GM23338 (cell line): ENCODE measurements at places on chromosomes 7 and 10.
A peak's percentile ranks its signal among the peaks of the same experiment; 100 is the strongest.

- DNase-seq = no peak
These were observed 103.0 kb downstream of the RBM20 start for GRCh38 chr10:110746969-110747608.

DNA sequence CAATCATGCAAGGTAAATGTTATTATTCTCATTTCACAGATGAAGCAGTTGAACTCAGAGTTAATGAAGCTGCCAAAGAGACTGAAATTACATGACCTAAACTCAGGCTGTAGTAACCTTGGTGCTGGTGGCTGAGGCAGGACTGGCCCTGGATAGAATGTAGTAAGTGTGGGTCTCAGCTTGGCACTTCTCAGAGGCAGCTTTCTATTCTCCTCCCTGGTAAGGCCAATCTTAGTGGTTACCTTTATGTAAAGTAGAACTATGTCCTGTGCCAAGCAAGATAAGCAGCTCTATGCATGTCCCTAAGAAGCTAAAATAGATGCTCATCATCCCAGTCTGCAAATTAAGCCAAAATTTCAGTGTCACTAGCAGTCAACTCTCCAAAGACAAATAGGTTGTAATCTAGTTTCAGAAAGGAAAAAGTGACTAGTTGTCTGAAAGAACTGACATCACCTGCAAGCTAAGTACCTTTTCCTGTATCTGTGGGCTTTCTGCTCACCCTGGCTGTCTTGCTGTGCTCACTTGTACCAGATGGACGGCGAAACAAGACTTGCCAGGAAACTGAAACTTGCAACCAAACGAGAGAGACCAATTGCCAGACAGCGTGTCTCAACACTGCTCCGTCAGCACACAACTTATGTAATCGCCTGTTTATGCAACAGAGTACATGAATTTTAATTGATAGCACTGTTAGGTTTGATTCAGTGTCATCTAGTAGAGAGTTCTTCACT is 43.7 kb downstream of the CH25H start:
- DNase-seq = no peak

GRCh38 chr10:6833458-6834011 is 253.5 kb upstream of the PRKCQ start:
- DNase-seq = no peak

GRCh38 chr10:90378524-90379076 is 479.2 kb downstream of the HTR7 start:
- no peak for DNase-seq

- no peak for DNase-seq
These were observed 137.2 kb downstream of the PHTF2 start for GRCh38 chr7:77935652-77936348.

GRCh38 chr10:112711366-112711765 is 238.7 kb upstream of the TCF7L2 start:
- no peak for DNase-seq

DNA sequence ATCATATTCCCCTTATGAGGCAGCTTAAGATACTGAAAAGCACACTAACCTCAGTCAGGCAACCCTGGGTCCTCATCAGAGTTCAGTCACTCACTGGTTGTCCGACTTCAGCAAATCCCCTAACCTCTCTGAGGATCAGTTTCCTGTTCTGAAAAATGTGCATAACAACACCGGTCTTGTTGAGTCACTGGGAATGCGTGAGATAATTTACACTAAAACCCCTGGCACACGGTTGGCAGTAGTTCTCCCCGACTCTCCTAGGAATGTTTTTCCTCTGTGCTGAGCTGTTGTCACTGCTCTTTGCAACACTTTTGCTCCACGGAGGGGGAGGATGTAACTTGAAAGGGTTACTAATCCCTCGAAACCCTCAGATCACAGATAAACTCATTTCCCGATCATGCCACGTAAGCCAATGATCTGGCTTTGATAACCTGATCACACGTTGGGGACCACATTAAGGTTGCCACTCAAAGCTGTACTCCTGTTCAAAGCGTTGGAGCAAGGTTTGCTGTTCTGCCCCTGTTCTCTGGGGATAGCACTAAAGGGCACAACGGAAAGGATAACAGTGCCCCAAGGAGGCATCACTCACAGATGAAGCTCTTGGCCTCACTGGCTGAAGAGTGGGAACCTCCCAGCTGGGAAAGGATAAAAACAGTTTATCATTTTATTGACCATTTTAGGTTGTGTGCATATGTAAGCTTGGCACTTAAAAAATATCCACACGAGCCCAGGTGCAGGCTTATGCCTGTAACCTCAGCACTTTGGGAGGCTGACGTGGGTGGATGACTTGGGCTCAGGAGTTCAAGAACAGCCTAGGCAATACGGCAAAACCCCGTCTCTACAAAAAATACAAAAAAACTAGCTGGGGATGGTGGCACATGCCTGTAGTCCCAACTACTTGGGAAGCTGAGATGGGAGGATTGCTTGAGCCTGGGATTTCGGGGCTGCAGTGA is 5.0 kb upstream of the RBM17 start:
- DNase-seq = no peak

DNA sequence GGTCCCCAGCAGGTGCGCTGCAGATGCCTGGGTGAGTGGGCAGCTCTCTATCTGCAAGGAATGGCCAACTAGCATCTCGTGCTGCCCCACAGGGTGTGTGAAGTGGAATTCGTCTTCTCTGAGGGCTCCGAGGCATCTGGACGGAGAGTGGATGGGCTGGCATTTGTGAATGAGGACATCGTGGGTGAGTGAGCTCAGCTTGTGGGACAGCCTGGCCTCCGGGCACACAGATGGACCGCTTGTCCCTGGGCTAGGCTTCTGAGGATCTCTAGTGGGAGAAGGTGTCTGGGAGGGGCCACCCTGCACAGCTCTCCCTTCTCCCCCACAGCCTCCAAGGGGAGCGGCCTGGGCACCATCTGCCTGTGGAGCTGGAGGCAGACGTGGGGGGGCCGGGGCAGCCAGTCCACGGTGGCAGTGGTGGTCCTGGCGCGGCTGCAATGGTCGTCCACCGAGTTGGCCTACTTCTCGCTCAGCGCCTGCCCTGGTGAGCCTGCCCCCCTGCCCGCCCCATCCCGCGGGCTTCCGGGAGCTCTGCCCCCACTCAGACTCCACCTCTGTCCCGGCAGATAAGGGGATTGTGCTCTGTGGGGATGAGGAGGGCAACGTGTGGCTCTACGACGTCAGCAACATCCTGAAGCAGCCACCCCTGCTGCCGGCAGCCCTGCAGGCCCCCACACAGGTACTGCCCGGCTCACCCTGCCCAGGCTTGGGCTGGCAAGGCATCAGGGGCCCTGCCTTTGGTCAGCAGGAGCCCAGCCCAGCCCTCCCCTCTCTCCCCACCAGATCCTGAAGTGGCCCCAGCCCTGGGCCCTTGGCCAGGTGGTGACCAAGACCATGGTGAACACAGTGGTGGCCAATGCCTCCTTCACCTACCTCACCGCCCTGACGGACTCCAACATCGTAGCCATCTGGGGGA is 6.3 kb downstream of the POLR2J start:
- DNase-seq = no peak

- DNase-seq = peak; percentile 37
These were observed 145.6 kb upstream of the HABP2 start for GRCh38 chr10:113407218-113407617.
